Urothelium cell line (cell line): ENCODE measurements at places on chromosomes 16 and 17.
A peak's percentile ranks its signal among the peaks of the same experiment; 100 is the strongest.

DNA sequence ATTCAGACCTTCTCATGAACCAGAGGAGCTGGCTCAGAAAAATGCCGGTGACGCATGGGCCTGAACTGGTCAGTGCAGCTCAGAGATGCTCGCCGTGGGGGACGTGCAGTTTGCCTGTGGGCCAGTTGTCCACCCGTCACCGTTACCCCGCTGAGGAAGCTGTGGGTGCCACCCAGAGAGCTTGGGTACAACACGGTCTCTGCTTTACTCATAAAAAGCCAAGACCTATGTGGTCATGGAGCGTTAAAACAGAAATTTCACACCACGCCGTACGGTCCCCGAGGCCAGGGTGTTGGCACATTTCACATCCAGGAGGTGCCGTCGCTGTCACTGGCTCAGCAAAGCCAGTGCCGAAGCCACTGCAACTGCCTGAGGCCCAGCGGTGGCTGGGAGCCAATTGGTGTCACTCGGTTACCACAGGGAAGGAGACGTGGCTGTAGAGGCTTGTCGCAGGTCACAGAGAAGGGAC, 120.9 kb downstream of the METRNL start:
- DNase-seq: no peak

DNA sequence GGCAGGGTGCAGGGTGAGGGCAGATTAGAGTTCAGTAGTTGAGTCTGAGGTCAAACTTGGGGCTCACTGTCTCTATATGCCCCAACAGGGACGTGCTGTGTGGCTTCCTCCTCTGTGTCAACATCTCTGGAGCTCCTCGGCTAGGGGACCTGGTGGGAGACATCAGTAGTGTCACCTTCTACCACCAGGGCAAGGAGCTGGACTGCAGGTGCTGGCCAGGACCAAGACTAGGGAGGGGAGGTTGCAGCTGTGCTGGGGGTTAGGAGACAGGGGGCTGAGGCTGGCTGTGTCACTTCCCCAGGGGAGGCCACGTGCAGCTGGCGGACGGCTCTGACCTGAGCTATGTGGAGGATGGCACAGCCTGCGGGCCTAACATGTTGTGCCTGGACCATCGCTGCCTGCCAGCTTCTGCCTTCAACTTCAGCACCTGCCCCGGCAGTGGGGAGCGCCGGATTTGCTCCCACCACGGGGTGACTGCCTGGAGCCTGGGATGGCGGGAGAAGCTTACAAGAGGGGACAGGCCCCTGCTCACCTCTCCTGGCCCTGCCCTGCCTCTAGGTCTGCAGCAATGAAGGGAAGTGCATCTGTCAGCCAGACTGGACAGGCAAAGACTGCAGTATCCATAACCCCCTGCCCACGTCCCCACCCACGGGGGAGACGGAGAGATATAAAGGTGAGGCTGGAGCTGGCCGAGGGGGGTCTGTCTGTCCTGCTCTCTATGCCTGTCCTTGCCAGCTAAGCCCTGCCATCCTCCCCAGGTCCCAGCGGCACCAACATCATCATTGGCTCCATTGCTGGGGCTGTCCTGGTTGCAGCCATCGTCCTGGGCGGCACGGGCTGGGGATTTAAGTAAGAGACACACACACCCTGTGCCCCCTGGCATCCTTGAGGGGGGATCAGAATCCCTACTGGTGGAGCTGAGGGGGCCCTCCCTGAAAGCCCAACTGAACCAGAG, 18.9 kb downstream of the ADAM11 start:
- DNase-seq: no peak

DNA sequence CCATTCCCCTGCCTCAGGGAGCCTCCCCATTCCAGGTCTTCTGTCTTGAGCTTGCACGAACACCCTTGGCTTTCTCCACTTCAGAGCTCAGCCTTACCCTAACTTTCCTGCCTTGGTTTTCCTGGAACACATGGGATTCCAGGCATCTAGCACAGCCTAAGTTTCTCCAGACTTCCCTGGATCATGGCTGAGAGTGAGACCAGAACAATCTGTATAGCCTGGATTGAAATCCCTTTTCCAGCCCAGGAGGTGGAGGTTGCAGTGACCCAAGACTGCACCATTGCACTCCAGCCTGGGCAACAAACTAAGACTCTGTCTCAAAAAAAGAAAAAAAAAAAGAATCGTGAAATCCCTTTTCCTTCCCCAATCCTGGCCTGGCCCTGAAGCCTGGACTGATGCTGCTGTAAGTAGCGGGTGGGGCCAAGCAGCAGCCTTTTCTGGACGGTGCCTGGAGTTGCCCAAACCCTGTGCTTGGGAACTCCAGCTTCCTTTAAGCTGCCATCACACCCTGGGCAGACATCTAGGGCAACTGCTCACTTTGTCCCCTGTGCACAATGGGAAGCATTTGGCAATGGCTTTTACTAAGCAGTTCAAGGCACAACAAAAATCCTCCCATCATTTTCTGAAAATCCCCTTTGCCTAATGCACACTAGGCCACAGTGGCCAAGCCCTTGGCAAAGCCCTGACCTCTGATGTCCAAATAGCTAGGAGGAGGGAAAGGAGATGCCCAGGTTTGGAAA, 12.0 kb upstream of the SLC16A5 start:
- DNase-seq: no peak

- no peak for DNase-seq
These were observed 836.1 kb upstream of the CDH8 start for GRCh38 chr16:62872339-62872738.

DNA sequence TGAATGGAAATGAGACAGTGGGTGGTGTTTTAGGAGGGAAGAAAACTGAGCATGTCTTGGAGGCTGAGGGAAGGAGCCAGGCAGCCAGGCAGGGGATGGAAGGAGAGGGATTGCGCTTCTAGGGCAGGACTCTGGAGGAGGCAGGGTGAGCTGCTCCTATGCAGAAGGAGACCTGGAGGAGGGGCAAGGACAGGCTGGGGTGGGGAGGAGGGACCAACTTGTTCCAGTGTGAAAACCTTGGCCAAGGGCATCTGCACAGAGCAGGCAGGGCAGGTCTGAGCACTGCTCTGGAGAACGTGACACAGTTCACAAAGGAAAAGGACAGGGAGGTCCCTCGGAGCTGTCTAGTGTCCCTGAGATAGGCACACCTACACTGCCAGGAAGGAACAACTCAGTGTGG, 5.5 kb downstream of the GALK1 start:
- no peak for DNase-seq

DNA sequence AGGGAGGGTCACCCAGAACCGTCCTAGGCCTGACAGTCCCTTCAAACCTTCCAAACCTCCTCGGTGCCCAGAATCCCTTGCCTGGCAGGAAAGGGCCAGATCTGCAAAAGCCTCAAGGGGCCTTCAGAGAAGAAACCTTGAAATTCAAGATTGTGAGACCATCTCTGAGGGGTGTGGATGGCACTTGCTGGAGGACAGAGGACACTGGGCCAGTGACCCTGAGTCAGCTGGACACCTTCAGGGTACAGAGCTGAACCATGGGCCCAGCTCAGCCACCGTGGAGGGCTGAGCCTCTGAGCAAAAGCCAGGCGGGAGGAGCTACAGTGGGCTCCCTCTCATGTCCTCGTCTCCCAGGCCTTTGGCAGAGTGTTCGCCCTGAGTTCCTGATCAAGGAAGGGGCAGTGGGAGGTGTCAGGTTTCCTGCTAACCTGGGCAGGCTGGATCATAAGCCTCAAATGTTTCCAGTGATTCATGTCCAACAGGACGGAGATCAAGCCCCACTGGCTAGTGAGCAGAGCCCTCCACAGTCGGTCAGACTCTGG, 3.0 kb downstream of the PDILT start:
- DNase-seq: no peak

DNA sequence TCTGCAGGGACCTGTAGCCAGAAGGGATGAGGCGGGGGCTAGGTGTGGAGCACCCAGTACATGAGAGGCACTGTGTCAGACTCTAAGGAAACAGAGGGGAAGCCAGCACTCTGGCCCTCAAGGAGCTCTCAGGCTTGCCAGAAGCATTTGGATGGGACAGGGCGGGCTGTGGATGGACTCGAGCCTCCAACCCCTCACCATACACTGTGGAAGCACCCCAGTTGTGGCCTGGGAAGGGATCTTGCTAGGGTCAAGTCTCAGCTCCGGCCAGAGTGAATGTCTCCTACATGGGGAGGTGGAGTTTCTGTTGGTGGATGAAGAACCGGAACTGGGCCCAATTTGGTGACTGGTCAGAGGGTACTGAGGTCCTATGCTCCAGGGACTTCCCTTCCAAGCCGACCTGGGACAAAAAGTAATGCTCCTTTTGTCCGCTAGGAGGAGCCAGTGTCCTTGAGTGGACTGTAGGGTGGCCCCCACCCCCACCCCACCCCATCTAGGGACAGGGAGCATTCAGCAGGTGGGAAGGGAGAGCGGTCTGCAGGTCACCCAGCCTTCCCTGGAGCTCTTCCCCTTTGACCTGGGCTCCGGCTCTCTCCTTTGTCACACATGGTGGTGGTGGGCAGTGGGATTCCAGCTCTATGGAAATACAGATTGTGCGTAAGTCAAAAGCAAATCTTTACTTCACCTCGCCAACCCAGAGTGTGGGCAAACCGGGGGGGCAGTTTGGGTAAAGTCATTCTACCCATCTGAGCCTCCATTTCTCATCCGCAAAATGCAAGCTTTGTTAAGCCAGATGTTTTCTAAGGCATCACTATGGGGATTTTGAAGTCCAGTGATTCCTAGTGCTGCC, 20.4 kb upstream of the PHB1 start:
- DNase-seq: peak; percentile 74

DNA sequence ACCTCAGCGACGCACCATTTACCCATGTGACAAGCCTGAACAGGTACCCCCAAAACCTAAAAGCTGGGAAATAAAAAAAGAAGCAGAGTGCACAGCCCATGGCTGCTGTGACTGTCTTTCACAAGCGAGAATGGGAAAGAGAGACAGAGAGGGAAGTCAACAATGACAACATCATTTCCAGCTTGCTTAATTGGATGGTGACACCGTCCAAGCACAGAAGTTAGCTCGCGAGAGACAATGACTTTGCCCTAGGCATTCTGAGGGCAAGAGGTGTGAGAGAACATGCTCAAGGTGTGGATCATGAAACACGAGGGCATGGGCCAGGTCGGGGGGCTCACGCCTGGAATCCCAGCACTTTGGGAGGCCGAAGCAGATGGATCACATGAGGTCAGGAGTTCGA, 19.3 kb upstream of the NSMCE1 start:
- no peak for DNase-seq

DNA sequence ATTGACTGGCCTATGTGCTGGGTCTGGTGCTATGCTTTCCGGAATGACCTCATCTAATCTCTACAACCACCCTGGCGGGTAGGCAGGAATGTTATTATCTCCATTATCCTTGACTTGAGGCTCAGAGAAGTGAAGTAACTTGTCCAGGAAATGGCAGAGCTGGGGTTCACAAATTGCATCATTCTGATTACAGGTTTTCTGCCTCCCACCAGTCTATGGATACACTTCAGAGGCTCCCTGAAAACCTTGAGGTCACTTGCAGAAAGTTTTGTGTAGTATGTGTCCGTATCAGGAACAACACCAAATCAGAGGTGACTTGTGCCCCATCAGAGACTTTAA, 19.1 kb downstream of the NOD2 start:
- DNase-seq: no peak

- no peak for DNase-seq
These were observed 15.8 kb upstream of the TOX3 start for GRCh38 chr16:52562770-52563169.

DNA sequence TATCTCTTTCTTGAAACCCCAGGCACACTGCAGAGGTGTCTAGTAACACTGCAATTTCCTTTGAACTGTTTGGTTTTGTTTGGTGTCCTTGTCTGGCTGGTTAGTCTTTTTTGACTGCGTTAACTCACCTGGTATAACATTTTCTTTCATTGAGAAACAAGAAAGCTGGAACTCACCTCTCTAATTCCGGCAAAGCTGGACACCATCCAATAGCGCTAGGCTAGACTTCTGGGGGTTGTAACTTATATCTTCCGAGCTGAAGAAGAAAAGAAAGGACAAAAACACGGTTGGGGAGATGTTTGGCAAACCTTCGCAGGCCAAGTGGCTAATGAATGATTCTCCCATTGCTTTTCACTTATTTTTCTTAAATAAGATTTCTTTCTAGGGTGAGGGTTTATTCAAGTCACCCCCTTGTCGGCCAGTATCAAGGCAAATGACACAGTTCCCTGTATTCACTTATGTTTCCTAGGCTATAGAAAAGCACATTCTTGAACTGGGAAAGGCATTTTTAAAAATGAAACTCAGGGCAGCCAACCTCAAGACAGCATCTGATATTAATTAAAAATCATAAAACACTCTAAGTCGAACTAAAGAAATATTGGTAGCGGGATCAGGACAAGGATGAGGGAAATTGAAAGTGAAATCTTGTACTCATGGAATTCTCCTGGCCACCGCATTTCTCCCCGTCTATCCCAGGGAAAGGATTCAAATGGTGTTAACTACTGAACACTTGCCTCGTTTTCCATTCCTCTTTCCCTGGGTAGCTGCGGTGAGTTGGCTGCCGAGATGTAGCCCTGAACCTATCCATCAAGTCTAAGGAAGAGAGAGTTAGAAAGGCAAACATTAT, 95.9 kb upstream of the ZFHX3 start:
- DNase-seq: peak; percentile 25

- DNase-seq: no peak
These were observed 137.1 kb downstream of the ZFHX3 start for GRCh38 chr16:72910875-72911274.

GRCh38 chr16:81798311-81799137, 19.4 kb downstream of the PLCG2 start:
- DNase-seq: no peak
